Stimulated activated CD4-positive, alpha-beta T cell treated with anti-CD3 and anti-CD28 coated beads, Interleukin-4, amount 100 ng/mL, for 1 hour (primary cell): ENCODE measurements at places on chromosomes 6 and 20.

- DNase-seq, result no peak
These were observed 13.5 kb upstream of the FKBP1C start for GRCh38 chr6:63197741-63198140.

- no peak for DNase-seq
These were observed 674.6 kb upstream of the MARCKS start for GRCh38 chr6:113182370-113183141.

- DNase-seq, result no peak
These were observed 168.9 kb upstream of the JARID2 start for GRCh38 chr6:15077006-15077405.

DNA sequence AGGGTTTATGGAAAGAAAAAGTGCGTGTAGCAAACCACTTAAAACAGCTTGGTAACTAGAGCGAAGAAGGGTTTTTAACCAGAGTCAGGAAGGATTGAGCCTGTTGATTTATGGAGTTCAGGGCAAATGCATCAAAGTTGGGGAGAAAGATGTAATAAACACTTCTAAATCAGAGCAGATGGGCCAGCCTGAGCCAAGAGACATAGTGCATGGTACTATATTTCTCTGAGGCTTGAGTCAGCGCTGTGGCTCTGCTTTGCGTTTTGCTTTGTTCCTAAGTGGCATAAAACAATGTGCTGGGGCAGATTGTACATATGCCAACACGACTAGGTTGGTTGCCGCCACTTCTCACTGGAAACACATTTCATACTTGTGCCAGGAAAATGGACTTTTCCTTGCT, 111.3 kb downstream of the BCKDHB start:
- no peak for DNase-seq
